HCEC 1CT (cell line): ENCODE measurements at places on chromosomes 5 and 9.

- peak; percentile 62 for DNase-seq
Measured at GRCh38 chr5:113022661-113023060, 46.1 kb downstream of the DCP2 start.

- DNase-seq = no peak
Measured at GRCh38 chr5:81068635-81069034, 108.5 kb downstream of the RASGRF2 start.

DNA sequence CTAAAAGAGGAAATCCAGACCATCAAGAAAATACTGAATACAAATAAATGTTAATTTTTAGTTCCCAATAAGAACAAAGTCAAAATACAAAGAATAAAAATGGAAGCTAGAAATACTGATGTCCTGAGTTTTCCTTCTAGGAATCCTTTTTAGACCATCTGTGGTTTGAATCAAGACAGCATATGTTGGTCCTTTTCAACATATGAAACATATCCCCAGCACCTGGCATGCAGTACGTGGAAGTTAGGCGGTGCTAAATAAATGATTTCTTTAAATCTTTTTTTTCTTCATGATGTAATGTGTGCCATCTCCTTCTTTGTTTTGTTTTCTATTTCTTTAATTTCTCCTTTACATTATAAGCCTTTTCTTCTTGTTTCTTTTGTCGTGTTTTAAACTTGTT is 34.0 kb downstream of the KIAA1958 start:
- no peak for DNase-seq

DNA sequence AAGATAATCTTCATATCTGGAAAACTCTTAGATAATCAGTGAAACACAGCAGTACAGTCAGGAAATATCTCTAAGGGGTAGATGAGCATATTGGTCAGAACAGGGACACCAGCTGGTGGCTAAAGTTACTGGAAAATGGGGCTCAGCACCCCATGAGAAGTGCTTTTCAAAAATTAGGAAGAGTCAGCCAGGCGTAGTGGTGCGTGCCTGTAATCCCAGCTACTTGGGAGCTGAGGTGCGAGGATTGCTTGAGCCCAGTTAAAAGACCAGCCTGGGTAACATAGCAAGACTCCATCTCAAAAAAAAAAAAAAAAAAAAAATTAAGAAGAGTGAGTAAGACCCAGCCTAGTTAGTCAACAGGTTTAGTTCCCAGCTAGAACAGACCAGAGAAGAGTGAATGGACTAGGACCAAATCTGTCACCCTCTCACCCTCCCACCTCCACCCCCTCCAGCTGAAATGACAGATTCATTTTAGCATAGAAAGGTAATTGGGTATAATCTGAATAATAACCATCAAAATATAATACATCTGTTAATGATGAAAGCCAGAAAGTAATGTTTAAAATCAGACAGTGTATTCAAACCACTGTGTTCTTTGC is 120.9 kb downstream of the CDC42SE2 start:
- DNase-seq = no peak

DNA sequence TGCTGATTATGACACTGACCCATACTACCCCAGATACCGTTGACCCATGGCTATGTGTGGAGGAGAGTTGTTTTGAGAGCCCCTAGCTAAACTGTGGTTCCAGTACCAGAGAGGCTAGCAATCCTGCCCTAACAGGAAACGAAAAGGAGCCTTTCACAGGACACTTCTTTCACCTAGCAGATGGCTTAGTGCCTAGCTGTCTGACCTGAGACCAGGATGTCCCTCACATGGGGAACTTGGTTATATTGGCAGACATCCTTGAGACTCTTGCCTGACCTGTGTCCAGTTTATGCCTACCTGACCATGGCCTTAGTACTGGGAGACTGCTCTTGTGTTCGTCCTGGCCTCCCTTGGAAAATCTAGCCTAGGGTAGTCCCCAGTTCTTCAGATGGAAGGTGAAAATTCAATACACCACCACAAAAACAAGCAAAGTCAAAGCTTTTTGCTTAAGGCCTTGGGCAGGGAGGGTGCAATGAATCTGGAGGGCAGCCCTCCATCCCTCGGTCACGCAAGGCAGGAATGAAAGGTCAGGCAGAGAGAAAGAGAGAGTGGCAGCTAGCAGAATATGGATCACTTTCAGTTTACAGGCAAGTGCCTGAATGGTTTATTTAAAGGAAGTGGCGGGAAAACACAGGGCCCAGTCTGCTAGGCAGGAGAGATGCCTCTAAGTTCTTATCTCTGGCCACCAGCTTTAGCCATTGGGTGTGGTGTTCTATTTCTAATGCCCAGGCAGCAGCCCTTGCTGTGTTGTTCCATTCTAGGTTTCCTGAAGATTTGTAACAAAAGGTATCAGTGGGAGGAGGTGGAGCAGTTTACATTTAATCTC is 16.4 kb upstream of the ZNF474 start:
- no peak for DNase-seq

GRCh38 chr9:131621551-131622358 is 76.4 kb downstream of the PRRT1B start:
- no peak for DNase-seq

GRCh38 chr5:69288688-69289087 is 43.9 kb downstream of the CCDC125 start:
- DNase-seq = no peak

DNA sequence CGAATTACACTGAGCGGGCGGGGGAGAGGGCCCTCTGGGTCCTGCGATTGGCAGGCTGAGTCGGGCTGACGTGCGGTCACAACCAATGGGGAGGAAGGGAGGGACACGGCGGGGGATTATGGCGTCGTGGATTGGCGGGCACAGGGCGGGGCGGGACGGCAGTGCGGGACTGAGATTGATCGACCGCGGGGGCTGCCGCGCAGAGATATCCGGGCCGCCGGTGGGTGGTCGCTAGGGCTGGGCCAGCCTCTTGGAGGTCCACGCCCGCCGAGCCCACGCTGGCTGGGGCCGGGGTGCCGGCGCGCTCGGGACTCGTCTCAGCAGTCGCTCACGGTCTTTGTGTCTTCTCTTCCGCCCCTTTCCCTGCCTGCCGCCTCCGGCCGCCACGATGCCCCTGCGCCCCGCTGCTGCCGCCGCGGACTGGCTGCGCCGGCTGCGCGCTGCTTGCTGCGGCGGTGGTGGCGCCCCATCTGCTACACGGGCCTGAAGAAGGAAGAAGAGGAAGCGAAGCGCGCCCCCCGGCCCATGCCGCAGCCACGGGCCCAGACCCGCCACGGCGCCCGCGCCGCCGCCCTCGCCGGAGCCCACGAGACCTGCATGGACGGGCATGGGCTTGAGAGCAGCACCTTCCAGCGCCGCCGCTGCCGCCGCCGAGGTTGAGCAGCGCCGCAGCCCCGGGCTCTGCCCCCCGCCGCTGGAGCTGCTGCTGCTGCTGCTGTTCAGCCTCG is at the start of gene RGMB:
RGMB (plus strand) TSS at position 200 of the 728 bp plus-strand sequence; CDS start at position 608, 408 bp downstream.
- peak; percentile 99 for DNase-seq

DNA sequence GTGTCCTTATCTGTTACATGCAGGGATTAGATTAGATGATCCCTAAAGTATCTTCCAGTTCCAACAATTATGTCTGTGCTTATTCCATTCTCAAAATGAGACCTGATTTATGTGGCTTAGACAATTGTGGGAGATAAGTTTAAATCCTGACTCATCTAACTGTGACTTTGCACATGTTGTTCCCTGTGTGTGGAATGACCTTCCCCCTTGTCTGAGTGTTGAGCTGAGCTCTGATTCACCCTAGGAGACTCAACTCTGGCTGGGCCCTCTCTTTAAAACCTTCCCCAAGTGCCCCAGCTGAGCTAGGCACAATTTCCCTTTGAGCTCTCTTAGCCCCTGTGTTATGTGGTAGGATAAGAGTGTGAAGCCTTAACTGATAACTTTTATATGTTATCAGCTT is 118.9 kb upstream of the ELL2 start:
- DNase-seq = peak; percentile 92

- no peak for DNase-seq
Measured at GRCh38 chr5:89003563-89004036, 120.6 kb upstream of the MEF2C start.
